ENCODE measurements at places on chromosomes 6 and 20.

- DNase-seq = no peak
These were observed 22.2 kb upstream of the NOL4L start for GRCh38 chr20:32607324-32607723.

DNA sequence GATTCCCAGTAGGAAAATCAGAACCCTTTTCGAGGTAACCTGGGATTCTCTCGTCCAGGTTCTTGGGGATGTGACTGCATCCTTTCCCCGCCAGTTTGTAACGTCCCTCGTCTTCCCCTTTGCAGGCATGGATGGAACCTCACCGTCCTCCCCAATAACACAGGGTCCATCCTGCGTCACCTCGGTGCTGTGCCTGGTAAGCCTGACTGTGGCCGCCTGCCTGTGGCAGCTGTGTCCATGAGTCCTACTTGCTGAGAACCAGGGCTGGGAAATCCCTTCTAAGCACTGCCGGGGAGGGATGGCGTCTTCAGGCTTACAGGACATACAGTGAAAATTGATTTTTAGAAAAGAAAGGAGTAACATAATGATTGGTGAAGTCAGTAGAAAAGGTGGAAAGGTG, 155.6 kb downstream of the DTNBP1 start:
- DNase-seq = no peak

GRCh38 chr6:147693181-147693580, 184.7 kb downstream of the SAMD5 start:
- DNase-seq = no peak

GRCh38 chr20:1720226-1720625, 62.6 kb upstream of the SIRPG start:
- DNase-seq = no peak

- DNase-seq = no peak
These were observed 23.2 kb downstream of the HLA-DPA1 start for GRCh38 chr6:33050014-33050810.

DNA sequence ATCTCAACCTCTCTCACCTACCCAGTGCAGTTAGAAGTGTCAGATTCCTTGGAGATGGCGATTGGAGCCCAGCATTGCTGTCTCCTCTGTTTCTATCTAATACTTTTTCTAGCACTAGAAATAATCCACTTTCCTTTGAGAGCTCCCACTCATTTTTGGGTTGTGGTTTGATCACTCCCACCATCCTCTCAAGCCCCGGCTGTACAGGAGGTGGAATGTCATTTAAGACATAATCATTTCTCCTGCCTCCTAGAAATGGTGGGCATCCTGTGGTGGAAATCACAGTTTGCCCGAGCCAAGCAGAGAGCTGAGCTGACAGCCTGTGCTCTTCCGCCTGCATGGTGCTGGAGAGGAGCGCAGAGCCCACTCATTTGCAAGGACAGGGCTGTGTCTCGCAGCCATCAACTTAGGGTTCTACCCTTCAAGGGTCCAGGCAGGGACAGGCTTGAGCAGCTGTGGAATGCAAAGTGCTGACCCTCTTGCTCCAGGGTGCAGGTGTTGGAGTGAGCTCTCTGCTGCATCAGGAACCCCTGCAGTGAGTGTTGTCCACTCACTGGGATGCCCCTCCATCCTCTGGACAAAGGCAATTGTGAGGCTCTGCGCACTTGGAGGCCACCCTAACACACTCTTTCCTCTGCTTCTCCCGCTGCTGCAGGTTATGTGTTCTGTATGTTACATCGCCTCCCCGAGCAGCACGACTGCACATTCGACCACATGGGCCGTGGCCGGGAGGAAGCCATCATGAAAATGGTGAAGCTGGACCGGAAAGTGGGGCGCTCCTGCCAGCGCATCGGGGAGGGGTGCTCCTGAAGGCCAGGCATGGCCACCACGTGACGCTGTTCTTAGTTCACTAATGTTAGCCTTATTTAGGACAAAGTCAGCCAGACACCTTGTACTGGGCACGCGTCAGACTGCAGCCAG, 332.3 kb downstream of the ZFAND3 start:
- DNase-seq = no peak

GRCh38 chr6:42295181-42295580, 77.5 kb upstream of the MRPS10 start:
- DNase-seq = no peak

GRCh38 chr6:136655239-136656014, 105.2 kb upstream of the MAP7 start:
- no peak for DNase-seq

DNA sequence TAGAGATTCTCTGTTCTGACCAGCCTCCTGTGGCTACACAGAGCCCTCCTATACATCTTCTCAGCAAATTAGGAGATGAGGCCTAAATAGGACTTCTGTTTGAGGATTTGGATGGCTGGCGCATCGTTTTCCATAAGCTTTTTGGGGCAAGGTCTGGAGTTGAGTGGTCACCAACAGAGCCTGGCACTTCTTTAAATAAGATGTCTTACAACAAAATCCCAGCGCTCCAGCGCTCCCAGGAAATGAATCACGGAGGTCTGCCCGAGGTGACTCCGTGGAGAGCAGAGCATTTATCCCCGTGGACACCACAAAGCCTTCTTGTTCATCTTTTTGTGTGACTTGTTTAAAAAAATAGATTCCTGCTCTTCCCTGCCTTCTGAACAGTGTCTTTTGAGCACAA, 75.3 kb downstream of the GNAS-AS1 start:
- no peak for DNase-seq

DNA sequence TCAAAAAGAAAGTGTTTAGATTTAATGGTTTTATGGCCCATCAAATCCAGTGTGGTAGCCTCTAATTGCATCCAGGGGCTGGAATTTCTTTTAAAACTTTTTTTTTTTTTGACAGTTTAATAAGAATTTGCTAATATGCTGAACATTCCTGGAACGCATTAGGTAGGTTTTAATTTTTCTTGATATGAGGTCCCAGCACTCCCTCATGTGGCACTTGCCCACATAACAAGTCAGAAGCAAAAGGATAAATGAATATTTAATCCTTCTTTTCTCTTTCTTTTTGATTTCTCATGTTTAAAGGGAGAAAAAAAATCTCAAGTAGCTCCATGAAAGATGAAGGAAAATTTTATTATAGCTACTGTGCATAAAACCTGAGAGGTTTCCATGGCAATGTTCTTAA, 13.5 kb downstream of the HAO1 start:
- DNase-seq = no peak

GRCh38 chr6:109523478-109523877, 40.5 kb upstream of the ZBTB24 start:
- no peak for DNase-seq

DNA sequence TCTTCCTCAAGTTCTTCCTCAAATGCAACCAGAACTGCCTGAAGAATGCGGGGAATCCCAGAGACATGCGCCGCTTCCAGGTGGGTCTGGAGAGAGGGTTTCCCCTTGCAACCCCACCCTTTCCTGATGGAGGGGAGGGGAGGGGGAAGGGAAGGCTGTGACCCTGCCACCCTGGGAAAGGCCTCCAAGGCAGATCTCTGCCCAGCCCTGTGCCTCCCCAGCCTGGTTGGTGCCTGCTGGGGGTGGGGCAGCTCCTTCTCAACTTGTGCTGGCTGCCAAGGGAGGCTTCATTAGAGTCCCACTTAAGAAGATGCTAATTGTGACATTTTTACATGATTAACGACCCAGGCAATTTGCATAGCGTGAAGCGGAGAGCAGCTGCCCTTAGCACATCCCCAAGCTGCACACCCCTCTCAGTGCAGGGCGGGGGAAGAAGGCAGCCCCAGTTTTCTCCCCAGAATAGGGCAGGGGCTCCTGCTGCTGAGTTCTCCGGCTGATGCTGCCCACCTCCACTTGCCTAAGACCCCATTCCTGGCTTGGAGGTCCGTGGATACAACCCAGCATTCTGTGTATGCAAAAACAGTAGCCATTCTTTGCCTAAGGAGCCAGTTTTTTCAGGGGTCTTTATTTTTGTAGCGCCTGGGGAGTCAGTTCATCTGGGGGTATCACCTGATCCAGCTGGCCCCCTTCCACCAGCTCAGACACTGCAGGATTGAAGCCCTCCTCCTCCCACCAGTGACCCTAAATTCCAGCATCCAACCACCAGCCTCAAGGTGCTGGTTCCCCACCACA, 51.7 kb downstream of the CPXM1 start:
- DNase-seq = no peak

GRCh38 chr20:11894062-11894461, 23.6 kb upstream of the BTBD3 start:
- DNase-seq = no peak

DNA sequence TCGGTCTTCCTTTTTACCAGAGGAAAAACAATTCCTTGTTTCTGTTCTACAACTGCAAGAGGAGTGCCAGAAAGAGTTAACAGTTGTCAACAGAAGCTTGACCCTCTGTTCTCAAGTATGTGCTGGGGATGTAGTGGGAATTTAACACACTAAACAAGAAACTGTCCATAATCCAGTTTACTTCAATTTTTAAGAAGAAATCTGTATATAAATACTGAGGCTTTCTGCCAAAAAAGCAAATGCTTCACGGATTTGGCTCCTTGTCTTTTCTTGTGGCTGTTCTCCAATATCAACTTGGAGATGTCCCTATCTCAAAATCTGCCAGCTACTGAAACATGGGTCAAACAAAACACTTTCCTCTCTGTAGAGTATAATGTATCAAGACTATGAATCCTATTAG, 26.8 kb downstream of the REV3L start:
- no peak for DNase-seq

DNA sequence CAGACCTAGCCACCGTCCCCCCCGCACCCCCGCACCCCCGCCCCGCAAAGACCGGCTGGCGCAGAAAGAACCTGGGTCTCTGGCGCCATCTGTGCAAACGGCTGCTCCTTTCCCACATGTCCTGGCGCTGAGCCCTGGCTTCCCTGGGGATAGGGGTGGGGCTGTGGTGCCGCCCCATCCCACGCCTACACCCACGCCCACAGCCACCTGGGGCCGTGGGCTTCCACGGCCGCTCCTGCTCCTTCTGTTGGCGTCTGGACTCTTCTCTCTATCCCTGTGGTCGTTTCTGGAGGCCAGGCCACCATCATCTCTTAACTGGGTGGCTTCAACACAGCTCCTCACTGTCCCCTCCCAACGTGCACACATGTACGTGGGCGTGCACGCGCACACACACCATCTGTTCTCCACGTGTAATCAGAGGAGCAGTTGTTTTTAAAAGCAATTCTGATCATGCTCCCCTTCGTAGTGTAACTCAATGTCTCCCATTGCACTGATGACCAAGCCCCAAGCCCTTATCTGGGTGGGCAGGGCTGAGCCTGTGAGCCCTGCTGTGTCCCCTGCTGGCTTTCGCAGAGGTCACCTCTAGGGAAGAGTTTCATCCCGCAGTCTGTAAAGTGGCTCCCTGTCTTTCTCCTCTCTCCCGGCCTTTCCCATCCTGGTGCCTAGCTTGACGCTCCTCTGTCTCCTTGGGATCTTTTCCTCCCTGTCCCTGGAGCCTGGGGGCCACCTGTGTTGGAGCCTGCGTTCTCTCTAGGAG, 31.9 kb upstream of the FAM83D start:
- DNase-seq = no peak

- DNase-seq = no peak
These were observed 36.0 kb downstream of the ATXN1 start for GRCh38 chr6:16725145-16725864.

GRCh38 chr20:33042983-33043730, 10.5 kb upstream of the BPIFB3 start:
- no peak for DNase-seq

GRCh38 chr6:143258945-143259344, 191.6 kb downstream of the ADAT2 start:
- no peak for DNase-seq

DNA sequence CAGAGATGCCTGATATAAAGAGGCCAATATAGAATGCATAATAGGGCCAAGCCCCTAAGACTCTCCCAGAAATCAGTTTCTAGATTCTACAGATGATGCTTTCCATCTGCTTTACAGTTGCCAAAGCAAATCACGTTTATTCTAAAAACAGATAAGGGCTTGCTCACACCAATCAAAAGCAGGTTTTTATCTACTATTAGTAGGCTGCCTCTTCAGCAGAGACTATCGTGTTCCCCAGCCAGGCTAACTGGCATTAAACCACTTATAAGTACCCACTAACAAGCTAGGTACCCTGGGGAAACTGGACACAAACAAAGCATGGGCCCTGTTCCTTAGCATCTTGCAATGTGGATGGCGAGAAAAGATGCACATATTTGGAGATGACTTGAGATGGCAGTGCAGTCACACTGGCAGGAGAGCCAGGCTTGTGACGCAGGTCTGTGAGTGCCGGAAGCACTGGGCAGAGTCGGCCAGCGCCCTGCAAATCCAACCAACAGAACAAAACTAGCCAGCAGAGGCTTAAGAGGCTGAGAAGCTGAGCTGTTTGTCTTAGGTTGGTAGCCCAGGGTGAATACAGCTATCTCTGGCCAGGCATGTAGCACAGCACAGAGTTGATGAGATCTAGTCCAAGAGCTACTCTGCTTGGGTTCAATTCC, 73.4 kb downstream of the GFOD1 start:
- DNase-seq = no peak

DNA sequence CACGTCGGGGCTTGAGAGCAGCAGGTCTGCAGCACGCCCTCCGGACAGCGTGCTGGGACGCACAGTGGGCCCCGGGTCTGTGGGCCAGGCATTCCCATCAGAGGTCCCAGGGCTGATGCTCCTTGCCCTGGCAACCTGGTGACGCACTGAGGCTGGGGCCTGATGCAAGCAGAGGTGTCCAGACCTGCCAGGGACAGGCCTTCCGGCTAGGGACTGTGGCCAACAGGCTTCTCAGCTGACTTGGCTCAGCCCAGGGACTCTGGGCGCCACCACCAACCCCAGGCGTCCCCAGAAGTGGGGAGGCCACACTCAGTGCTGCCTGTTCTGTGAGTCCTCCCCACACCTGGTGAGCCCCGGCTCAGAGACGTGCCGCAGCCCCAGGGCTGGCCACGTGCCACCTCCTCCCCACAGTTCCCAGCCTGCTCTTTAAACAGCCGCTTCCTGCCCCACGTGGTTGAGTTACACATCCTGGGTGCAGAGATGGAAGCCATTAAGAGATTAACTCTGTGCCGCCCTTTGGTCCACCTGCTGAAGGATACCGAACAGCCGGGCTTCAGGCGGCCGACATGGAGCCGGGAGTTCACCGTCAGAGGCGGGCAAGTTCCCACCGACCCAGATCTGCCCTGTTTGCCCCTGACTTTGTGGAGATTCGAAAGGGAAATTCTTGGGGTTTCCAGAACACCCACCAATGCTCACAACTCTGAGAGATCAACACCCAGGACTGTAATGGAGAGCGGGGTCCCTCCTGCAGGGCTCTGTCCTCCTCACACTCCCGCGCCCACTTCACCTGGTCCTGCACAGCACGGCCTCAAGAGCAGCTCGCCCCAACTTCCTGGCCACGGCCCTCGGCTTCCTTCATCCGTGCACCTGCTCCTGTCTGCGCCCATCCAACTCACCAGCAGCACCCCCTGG, 37.6 kb upstream of the ZBP1 start:
- no peak for DNase-seq

GRCh38 chr6:10478187-10479040, 42.7 kb upstream of the GCNT2 start:
- no peak for DNase-seq

DNA sequence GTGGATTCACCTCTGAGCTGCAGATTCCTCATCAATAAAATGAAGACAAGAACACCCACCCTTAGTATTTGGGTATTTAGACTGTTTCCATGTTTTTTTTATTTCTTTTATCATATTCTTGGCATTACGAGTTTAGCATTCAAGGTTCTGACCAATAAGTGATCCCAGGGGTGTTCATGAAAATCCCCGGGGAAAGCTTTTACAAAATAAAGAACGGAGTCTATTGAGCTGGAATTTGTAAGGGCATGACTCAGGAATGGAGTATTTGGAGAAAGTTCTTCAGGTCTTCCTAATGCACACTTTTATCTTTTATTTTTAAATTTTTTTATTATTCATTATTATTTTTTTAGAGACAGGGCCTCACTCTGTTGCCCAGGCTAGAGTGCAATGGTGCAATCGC, 19.4 kb upstream of the TOX2 start:
- DNase-seq = no peak

- DNase-seq = no peak
These were observed 13.0 kb upstream of the TGM2 start for GRCh38 chr20:38178065-38178491.

Data from cortex of kidney (tissue), 1 donor.